Stimulated activated CD4-positive, alpha-beta T cell treated with anti-CD3 and anti-CD28 coated beads, Interleukin-1b, Interleukin-23, amount 100 ng/mL, for 48 hours (primary cell): ENCODE measurements at places on chromosomes 13 and 19.

GRCh38 chr19:17909003-17909732, 23.6 kb upstream of the CCDC124 start:
- DNase-seq, result no peak

DNA sequence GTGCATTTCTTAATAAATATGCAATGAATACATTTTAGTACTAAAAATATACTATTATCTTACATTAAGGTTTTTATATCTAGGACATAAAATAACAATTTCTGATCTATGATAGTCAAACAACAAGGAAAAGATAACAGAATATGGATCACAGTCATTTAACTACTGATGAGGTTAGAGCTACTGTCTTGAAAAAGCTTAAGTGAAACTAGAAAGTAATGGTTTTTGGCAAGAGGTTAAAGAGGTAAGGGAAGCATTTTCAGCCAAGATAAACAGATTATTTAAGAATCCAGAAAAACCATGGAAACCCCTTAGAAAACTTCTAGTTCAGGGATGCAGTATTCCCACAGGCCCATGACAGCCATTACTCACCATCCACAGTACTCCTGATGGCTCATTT, 787.4 kb downstream of the DACH1 start:
- DNase-seq, result no peak

GRCh38 chr13:28179974-28180373, 41.6 kb downstream of the PAN3 start:
- DNase-seq, result no peak

DNA sequence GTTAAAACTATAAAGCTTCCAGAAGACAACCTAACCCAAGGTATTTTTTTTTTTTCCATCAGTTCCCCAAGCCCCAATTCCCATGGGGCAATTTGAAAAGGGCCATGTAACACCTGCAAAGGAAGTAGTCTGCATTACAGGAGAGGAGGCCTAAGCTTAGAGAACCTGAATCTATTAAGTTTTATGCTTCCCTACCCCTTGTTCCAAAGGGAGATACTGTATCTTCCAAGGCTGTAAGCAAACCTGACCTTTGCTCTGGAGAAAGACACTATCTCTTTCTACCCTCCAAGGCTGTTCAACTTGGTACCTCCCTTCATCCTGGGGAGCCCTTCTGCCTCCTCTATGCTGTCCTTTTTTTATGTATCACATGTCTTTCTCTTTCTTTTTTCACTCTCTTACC, 15.0 kb downstream of the KATNAL1 start:
- no peak for DNase-seq

- DNase-seq, result no peak
Observed at GRCh38 chr13:60214213-60215055, 50.7 kb upstream of the DIAPH3 start.

- DNase-seq, result no peak
Observed at GRCh38 chr13:48534911-48535501, 2.1 kb upstream of the RCBTB2 start.

DNA sequence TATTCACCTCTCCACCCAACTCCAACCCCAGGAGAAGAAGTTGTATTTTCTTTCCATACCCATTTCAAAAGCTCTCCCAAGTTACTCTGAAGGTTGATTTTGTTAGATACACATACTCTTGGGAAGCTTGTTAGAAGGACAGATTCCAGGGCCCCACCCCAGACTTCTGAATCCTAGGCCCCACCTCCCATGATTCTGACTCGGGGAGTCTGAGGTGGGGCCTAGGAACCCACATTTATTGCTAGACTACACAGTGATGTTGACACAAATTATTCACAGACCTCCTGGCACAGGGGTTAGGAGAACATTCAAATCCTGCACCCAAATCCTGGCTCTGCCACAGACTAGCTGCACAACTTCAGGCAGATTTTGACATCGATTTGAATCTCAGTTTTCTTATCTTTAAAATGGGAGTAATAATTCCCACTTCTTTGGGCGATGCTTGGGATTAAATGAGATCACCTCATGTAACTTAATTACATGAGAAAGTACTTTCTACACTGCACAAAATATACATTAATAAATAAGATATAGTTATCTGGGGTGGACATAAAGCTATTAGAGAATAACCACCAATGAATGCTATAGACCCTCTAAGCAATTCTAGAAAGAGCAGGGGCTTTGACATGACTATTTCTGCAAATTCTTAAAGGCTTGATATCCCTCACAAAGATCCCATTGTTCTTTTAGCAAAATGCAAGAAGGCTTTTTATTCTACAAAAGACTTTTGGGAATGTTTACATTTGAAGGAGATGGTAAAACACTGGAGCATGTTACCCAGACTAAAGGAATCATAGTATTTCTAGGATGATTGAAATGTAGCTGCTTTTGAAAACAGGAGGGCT, 18.0 kb downstream of the MBNL2 start:
- no peak for DNase-seq

- no peak for DNase-seq
Observed at GRCh38 chr13:57644106-57644505, 12.6 kb downstream of the PCDH17 start.

GRCh38 chr13:73767191-73767741, 366.9 kb downstream of the KLF12 start:
- no peak for DNase-seq

DNA sequence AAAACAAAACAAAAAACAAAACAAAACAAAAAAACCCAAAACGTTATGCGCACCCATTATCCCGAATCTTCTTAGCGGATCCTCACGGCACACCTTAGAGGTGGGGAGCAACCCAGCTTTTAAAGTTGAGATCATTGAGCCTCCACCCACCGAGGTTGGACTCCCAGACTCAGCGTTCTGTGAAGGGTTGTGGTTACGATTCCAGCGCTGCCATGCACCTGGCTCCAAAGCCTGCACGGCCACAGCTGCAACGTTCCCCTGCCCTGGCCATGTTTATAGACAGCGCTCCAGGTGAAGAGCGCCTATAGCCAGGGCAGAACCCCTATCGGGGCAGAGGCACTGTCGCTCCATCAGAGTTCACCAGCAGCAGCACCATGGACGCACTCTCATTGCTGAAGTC, 18.7 kb upstream of the LILRA2 start:
- DNase-seq, result no peak
